Omental fat pad (tissue), 4 donors: ENCODE measurements at places on chromosomes 4 and X. TPM values are rescaled to one million over a fixed set of nuclear protein-coding genes. Genes with fewer than 3 reads are reported as not detected.

Gene WDR17
- total RNA-seq = 3.6 TPM

Gene PNPLA4
- 21.8 TPM for total RNA-seq

Gene ADGRG4
- total RNA-seq = 0.38 TPM

Gene GPR34
- 24.7 TPM for total RNA-seq

Gene GAGE13
- not detected for total RNA-seq

Gene NHS
- total RNA-seq = 8.4 TPM

Gene DGKK
- not detected for total RNA-seq

Gene FHDC1
- total RNA-seq = 1.0 TPM

Gene ADAM29
- not detected for total RNA-seq

Gene ENPP6
- total RNA-seq = 0.63 TPM

Gene MAGEA2
- total RNA-seq = not detected

Gene GPC3
- 59.4 TPM for total RNA-seq

Gene USP46
- 7.0 TPM for total RNA-seq

Gene SSX3
- not detected for total RNA-seq

Gene CCNQ
- 26.0 TPM for total RNA-seq

Gene LRP2BP
- 0.56 TPM for total RNA-seq

Gene SGCB
- total RNA-seq = 39.1 TPM

Gene SEPTIN6
- 19.2 TPM for total RNA-seq

DNA sequence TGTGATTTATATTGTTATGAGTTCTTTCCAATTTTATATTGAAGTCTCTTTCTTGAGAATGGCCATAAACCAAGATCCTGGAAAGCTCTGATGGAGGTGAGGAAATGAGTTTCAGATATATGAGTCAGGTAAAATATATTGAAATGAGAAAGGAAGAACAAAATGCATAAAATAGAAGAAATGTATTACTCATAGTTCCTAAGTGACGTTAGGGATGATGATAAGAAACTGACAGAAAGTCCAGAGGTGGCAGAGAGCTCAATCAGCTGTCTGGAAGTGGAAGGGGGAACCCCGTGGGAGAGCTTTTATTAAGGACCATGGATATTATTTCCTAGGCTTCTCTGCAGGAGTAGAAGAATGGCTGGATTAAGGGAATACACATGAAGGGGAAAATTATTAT is 24.6 kb downstream of the UGT2B7 start:
- DNase-seq = no peak

DNA sequence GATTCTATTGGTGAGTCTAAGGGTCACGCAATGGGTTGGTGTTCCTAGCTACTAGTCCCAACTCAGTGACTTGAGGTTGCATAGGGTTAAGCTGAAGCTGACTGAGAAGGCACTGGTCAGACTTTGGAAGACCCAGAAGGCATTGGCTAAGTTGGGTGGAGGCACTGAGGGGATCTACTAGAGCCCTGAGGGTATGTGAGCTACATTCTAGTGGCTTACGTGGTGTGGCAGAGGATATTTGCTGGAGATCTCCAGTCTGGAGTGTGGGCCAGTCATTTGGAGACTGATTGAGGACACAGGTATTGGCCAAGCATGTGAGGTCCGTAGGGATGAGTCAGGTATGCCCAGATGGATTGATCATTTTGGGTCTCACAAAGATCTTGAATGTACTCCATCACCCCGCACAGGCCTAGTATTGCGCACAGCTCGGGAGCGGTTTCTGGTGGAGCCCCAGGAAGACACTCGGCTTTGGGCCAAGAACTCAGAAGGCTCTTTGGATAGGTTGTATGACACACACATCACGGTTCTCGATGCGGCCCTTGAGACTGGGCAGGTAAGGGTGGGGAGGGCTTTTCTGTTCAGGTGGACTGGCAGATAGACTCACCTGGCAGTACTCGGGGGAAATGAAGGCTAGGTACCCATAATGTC is 7.2 kb downstream of the USP11 start:
- no peak for DNase-seq

GRCh38 chrX:38870361-38870895 is 69.2 kb downstream of the MID1IP1 start:
- no peak for DNase-seq

GRCh38 chr4:94352163-94352562 is 9.5 kb upstream of the HPGDS start:
- no peak for DNase-seq

DNA sequence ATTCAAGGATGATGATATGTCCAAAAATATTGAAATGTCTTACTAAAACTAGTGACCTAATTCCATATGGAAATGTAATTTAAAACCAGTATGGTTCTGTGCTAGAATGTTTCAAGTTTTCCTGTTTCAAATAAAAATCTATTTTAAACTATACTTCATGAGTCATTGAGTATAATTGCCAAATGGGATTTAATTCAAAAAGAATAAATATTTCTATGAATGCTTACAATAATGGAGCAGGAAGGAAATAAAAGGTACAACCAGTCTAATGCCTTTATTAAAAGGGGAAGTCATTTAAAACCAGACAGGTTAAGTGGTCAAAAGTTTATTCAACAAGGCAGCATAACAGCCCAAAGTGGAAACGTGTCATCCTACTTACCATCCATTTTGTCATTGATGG is 2347.1 kb downstream of the PCDH7 start:
- no peak for DNase-seq

GRCh38 chrX:54427837-54428424 is 12.3 kb upstream of the TSR2 start:
- no peak for DNase-seq

GRCh38 chr4:110533940-110534339 is 58.0 kb downstream of the ENPEP start:
- DNase-seq = no peak

DNA sequence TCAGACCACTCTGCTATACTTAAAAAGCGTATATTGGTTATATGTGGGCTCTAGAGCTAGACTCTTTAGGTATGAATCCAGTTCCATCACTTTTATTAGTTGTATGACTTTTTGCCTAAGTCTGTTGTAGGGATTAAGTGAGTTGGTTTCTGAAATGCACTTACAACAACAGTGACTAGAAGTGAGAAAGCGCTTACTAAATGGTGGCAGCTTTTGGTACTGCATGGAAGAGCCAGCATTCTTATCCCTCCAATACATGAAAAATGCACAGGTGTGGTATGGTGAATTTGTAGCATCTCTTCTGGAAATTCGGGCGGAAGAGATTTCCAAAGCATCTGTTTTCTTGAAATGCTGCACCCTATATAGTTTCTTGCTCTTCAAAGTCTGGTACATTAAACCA is 117.1 kb downstream of the SPANXA1 start:
- no peak for DNase-seq

GRCh38 chrX:23515028-23515427 is 152.3 kb upstream of the PRDX4 start:
- no peak for DNase-seq

GRCh38 chrX:17798921-17799320 is 61.6 kb downstream of the SCML1 start:
- DNase-seq = no peak

DNA sequence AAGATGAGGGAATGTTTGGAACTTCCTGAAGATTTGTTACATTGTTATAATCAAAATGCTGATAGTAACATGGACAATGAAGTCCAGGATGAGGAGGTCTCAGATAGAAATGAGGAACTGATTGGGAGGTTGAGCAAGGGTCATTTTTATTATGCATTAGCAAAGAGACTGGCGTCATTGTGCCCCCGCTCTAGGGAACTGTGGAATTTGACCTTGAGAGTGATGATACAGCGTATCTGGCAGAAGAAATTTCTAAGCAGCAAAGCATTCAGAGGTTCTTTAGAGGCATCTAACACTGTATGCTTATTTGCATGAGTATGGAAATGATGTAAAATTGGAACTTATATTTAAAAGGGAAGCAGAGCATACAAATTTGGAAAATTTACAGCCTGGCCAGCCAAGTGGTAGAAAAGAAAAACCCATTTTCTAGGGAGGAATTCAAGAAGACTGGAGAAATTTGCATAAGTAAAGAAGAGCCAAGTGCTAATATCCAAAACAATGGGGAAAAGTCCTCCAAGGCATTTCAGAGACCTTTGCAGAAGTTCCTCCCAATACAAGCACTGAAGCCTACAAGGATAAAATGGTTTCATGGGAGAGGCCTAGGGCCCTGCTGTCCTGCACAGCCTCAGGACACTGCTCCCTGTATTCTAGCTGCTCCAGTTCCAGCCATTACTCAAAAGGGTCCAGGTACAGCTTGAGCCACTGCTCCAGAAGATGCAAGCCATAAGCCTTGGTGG is 483.0 kb upstream of the NDST4 start:
- DNase-seq = no peak

- no peak for DNase-seq
Measured at GRCh38 chrX:118802857-118803256, 20.8 kb upstream of the ZCCHC12 start.

DNA sequence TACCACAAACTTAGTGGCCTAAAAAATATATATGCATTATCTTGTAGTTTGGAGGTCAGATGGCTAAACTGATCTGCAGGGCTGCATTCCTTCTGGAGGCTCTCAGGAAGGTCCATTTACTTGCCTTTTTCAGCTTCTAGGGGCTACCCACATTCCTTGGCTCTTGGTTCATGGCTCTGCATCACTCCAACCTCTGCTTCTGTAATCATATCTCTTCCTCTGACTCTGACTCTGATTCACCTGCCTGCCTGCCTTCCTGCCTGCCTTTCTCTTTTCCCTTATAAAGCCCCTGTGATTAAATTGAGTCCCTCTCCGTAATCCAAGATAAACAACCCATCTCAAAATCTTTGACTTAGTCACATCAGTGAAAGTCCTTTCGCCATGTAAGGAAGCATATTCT is 25.0 kb upstream of the FRMPD4 start:
- DNase-seq = no peak

- no peak for DNase-seq
Measured at GRCh38 chr4:45693746-45694145, 430.1 kb downstream of the GABRG1 start.

DNA sequence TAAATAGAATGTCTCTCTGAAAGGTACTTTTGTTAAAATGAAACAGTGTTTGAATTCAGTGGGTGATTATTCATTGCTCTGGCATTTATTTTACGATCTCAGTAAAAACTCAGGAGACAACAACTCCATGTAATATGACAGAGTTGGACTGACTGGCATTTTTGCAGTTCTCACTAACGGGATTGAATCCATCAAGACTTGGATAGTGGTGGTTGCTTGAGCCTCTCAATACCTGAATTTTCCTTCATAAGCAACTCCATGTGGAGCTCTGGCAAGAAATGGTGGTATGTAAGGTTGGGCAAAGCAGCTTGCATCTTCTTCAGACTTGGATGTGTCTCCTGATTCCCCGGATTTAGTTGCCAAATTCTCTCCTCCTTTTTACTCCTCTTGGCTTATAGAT is 72.7 kb downstream of the FRMPD4 start:
- no peak for DNase-seq

GRCh38 chr4:39085891-39086290 is 23.9 kb downstream of the KLHL5 start:
- no peak for DNase-seq

DNA sequence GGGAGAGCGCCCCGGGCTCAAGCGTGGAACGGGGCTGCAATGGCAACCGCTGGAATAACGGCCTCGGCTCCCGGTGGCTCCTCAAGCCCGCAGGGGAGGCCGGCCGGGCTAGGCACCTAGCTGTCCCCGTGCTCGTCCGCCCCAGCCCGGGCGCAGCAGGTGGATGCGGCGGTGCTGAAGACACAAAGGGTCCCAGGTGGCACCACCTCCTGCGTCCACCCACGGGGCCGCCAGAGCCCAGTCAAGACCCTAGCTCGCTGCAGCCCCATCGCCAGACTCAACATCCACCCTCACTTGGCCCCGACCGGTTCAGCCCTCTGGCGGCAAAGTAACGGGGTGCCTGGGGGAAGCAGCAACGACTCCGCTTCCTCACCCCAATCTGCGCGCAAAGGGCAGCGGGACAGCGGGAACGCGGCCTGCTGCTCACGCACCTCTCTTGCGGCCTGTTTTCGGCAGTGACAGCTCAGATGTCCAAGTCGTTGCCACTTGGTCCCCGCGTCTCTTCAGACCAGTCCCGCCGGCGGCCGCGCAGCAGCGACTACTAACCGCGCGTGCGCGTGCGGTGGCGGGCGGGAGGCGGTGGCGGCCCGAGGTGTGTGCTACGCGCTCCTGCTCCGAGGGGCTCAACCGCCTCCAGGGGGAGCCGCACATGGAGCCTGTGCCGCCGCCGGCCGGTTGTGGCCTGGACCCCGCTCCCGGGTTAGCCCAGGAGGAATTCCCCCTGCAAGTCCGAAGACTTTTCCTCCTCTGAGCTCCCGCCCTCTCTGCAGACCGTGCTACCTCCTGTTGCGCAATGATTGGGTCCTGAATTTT is at the start of gene CLGN:
Gene CLGN, minus strand, starts transcription at position 543 of the 813 bp plus-strand sequence. CDS start 14,570 bp downstream, outside the sequence.
- DNase-seq = no peak

GRCh38 chr4:135777361-135777760 is 1575.8 kb upstream of the PABPC4L start:
- DNase-seq = no peak

- DNase-seq = no peak
Measured at GRCh38 chr4:34182306-34182705, 2062.0 kb downstream of the ARAP2 start.

DNA sequence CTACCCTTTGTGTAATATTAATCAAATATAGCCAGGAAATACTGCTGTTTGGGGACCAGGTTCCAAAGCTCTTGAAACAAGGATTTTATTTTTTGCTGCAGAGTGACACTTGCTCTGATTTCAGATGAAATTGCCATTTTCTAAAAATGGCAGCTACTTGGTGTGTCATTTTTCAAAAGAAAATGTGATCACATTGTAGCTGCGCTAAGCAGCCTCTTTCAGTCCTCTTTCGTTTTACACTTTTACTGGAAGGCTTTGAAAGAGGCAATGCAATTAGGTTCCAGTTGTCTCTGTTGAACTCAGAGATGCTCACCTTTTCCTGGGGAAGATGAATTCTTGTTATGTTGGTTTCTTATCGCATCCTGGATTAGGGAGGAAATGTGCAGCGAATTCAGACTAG is 85.1 kb downstream of the CT47B1 start:
- DNase-seq = no peak

GRCh38 chrX:7330971-7331746 is 183.2 kb upstream of the PUDP start:
- DNase-seq = no peak

- DNase-seq = no peak
Measured at GRCh38 chrX:87064502-87064901, 453.1 kb upstream of the KLHL4 start.
